ENCODE measurements at places on chromosomes 3 and 15. TPM values are rescaled to one million over a fixed set of nuclear protein-coding genes. Genes with fewer than 3 reads are reported as not detected.

Gene CLSTN2
- total RNA-seq: not detected

Gene CAND2
- total RNA-seq: 1.7 TPM

Gene RHOV
- total RNA-seq: 0.09 TPM

Gene SEMA5B
- total RNA-seq: not detected

Gene MDFIC2
- not detected for total RNA-seq

Gene ALS2CL
- 3.5 TPM for total RNA-seq

Gene DOCK3
- total RNA-seq: 0.93 TPM

Gene RPP25
- 9.6 TPM for total RNA-seq

Gene PLA2G4E
- total RNA-seq: not detected

Gene LYZL4
- not detected for total RNA-seq

Gene SLC51A
- total RNA-seq: not detected

Gene HIGD2B
- total RNA-seq: 0.16 TPM

Gene ARIH1
- 112 TPM for total RNA-seq

Gene IFT122
- 22.5 TPM for total RNA-seq

Gene FBXO40
- total RNA-seq: not detected

Gene TRIM59
- total RNA-seq: 51.7 TPM

Gene FOXB1
- total RNA-seq: 1.6 TPM
